ENCODE measurements at places on chromosomes 3 and 15.

- no peak for DNase-seq
These were observed 85.4 kb upstream of the ARRDC4 start for GRCh38 chr15:97875025-97875512.

DNA sequence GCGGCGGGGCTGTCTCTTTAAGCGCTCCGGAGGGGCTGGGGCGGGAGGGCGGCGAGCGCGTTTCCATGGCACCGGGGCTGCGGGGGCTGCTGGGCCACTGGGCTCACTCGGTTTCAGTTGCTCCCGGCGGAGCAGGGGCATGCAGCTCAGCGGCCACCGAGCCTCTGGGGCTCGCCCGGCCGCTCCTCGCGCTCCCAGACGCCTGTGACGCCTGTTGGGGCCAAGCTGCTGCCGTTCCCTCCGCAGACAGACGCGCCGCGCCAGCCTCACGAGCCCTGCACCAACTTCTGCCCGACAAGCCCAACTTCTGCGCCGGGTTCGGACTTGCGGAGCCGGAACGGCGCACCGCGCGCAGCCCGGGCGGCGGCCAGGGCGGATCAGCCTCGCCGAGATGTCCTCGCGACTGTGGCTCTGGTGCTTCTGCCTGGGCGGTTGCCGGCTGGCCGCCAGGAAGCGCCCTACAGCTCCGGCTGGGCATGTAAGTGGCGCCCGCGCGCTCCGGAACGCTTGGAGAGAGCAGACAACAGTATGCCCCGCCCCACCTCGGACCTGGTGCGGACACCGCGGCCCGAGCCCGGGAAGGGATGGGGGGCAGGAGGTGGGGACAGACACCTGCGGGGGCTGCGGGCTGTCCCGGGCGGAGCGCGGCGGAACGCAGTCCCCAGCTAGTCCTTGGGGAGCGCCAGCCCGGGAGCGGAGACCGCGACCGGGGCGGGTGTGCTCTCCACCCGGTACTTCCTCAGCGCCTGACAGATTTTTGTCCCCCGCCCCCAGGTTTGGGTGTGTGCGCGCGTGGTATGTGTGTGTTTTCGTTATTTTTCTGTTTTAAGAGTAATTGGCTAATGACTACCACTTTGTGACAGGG lies 154.1 kb upstream of the GOLIM4 start:
- DNase-seq: peak; percentile 32

- DNase-seq: no peak
These were observed 27.1 kb downstream of the CHST2 start for GRCh38 chr3:143146486-143147274.

DNA sequence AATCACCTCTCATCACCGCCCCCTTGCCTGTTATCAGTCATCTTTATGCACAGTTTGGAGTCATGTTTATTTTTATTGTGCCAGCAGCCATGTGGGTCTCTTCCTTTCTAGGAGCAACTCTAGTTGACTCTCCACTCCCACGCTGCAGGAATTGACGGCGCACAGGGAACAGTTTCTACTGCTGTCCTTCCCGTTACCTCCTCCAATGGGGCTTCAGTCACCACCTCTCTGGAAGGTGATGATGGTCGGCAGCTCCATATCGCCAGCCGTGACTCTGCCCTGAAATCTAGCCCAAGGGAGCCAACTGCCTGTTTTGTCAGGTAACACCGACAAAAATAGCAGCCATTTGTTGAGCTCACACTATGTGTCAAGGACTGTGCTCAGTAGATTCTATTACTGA lies 35.6 kb upstream of the FAM107A start:
- no peak for DNase-seq

- no peak for DNase-seq
These were observed 44.9 kb upstream of the PARP14 start for GRCh38 chr3:122635789-122636188.

- DNase-seq: no peak
These were observed 949 bp upstream of the RFC4 start for GRCh38 chr3:186807231-186807630.

- DNase-seq: no peak
These were observed 2.0 kb downstream of the MYEF2 start for GRCh38 chr15:48176112-48176511.

- DNase-seq: peak; percentile 70
These were observed 23.8 kb upstream of the TRAK1 start for GRCh38 chr3:42067326-42067725.

DNA sequence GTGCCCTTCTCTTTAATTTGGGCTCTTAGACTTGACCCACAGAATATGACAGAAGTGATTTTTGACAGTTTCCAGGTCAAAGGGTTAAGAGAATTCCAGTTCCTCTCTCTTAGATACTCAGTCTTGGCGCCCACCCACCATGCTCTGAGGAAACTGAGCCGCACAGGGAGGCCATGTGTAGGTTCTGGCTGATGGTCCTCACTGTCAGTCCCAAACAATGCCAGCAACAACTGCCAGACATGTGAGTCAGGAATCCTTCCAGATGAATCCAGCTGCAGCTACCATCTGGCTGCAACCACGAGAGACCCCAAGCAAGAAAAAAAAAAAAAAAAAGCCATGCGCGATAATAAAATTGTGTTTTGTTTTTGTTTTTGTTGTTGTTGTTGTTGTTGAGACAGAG lies 326.6 kb downstream of the MAGI1 start:
- DNase-seq: no peak

DNA sequence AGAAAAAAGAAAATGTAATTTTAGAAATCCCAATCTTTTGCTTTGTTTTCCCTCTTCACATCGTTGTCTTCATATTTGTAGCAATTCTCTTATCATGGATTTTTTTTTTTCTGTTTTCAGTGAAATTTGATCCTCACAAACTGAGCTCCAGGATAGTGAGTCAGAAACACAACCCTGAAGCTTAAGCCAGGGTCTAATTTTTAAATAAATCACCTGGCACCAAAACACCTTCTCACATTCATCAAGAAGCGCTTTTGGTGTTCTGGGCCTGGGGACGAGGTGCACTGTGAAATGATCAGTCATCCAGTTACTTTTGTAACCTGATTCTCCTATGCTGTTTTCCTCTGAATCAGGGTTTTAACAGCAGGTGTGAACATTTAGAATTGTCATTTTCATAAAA lies 87.7 kb downstream of the REC114 start:
- no peak for DNase-seq

- DNase-seq: no peak
These were observed 141.4 kb upstream of the MRPS22 start for GRCh38 chr3:139202226-139202958.

DNA sequence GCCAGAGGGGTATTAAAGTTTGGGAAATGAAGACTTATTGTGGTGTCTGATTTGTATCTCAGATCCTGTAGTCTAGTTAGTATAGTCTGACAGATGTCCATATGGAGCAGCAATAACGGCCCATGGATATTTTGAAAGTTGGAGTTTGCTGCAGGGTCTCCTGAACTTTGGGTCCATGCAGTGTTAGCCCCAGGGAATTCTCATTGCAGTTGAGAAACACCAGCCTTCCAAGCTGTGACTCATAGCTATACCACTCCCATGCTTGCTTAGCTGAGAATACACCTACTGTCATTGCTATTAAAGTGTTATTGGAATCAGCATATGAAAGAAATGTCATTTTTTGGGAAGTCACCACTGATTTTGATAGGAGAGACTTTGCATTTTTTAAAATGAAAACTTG lies 29.2 kb downstream of the TMOD2 start:
- DNase-seq: no peak

DNA sequence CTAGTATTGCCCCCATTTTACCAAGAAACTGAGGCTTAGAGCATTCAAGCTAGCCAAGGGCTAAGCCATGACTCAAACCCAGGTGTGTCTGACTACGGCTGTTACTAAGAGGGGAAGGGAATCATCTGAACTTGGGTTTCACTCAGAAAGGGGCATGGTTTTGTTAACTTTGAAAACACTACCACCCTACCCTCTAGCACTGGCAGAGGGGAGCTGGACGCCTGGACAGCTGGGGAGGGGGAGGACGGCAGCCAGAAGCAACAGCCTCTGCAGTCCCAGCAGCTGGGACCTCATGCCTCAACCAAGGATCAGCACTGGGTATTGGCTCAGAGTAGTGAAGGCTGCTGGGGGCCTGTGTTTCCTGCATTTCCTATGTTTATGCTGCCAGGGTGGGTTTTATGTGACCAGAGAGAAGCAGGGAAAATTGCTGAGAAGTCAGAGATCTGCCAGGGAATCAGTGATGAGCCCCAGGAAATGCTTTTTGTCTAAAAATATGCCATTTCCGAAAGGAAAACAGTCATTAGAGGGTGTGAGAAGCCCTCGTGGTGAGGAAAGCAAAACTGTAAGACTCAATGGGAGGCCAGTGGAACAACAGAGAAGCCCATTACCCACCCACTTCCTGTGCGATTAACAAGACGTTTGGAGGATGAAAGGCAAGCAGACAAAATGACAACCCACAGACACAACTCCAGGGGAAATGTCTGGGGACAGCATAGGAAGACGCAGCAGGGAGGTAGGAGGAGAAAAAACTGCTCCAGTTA lies 41.2 kb downstream of the LIPC start:
- DNase-seq: no peak

- DNase-seq: no peak
These were observed 31.7 kb upstream of the IP6K2 start for GRCh38 chr3:48748754-48749153.

DNA sequence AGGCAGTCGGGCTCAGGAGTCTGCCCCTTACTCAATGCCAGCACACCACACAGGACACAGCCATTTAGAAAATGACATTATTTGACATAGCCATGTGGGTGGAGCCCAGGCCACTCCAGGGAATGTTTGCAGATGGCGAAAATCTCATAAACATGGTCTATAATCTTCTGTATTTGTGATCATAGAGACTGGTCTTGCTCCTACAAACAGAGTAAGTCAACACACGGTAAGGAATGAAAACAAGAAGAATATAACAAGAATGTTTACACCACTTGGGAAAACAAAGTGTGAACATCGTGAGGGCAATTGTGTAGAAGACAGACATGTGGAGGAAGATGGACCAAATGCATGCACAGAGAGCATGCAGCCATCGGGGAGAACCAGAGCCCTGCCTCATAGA lies 68.2 kb downstream of the SEMA5B start:
- no peak for DNase-seq

DNA sequence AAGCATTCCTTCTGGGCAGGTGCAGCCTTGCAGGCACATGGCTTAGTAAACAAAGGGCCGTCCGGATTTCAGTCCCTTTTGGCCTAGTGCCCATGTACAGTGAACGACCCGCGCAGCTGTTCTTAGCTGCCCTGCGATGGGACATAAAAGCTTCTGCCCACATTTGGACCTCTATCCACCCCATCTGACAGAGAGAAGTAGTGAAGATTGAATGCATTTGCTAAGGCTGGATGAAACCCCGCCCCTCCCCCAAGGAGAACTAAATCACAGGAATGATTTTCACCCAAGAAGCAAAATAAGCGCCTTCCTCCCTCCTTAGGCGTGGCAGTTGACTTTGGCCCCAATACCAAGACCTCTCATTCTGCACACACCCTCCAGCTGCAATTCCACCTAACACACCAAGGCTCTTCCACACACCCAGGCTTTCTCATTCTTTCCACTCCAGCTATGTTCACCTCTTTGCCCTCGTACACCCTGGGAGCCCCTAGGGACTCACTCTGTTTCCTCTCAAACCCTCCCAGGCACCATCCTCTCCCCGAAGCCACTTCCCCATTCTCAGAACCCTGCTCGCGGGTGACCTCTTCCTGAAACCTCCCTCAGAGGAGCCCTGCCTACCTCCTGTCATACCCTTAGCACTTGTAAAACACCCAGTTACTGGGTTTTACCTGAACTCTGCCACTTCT lies 14.1 kb upstream of the HRH1 start:
- DNase-seq: peak; percentile 83

DNA sequence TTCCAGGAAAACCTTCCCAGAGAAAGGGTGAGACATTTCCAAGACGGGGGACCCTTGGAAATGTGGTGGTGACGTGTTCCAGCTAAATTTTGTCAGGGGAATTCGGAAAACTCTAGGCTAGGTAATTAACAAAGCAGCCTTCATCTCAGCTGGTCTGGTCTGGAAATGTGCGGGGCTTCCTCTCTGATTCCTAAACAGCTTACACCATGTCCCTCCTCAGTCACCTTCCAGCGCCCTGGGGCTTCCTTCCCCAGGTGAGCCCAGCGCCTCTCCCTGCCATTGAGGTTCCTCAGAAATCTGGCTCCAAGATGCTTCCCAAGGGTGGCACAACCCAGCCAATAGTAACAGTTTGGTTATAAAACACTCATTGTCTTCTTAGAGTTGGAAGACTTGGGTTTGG lies 571 bp downstream of the ACAD9 start:
- peak; percentile 28 for DNase-seq

GRCh38 chr3:36762918-36763849 lies 1.2 kb downstream of the DCLK3 start:
- no peak for DNase-seq

DNA sequence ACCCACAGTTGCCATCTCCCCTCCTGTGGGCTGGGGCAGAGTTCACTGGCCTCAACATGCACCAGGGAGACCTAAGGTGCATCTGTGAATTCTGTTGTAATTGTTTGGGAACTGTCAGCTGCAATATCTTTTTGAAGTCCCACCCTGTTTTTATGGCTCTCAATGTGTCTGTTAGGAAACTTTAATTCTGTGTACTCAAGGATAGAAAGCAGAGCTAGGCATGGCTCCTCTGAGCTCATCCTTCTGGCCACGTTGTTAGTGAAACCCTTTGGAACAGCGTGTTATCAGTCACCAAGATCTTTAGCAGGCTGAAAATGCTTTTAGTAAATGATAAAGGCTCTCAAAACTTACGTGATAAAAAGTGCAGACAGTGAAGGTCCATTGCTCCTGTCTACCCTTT lies 33.6 kb upstream of the MTMR10 start:
- DNase-seq: no peak

- no peak for DNase-seq
These were observed 36.9 kb upstream of the RAF1 start for GRCh38 chr3:12700800-12701199.

- DNase-seq: no peak
These were observed 120.4 kb downstream of the ZIC1 start for GRCh38 chr3:147529551-147529950.

GRCh38 chr15:31270767-31271166 lies 55.9 kb upstream of the KLF13 start:
- no peak for DNase-seq

GRCh38 chr3:120726791-120727190 lies 15.5 kb downstream of the RABL3 start:
- no peak for DNase-seq

DNA sequence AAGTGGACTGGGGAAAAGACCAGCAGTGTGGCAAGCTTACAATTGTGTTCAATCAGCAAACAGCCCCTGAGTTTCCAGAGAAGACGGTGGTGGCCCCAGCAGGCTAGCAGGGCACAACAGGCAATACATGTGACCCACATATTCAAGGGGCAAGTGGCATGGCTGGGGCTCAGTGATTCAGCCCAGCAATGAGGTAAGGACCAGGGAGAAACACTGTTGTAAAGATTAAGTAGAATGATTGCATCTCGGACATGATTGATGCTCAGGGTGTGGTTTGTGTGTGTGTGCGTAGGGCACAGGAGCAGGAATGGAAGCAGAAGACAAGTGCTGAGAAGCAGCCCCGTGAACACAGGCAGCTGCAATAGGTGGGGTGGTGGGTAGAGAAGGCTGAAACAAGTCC lies 37.9 kb downstream of the KLHL6 start:
- no peak for DNase-seq

DNA sequence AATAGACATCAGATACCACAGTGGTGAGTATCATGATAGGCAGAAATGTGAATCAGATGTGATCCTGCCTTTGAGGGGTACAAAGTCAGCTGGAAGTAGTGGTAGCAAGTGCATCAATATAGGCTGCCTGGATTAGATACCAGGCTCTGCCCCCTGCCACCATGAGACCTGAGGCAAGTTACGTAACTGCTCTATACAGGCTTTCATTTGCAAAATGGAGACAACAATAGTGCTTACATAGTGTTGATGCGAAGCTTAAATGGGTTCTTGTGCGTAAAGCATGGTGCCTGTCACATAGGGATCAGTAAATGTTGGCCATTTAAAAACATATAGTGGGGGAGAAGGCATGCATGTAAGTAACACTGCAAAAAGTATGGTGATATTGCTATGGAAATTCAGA lies 158.0 kb downstream of the RYR3 start:
- DNase-seq: no peak
